Sigmoid colon (tissue), 7 donors: ENCODE measurements at places on chromosomes 1 and 21. TPM values are rescaled to one million over a fixed set of nuclear protein-coding genes. Genes with fewer than 3 reads are reported as not detected.

- H3K4me1 ChIP-seq: no peaks in the 10 kb centered on the region
- H3K36me3 ChIP-seq: no peaks in the 10 kb centered on the region
- no peak overlapping the region for H3K27ac ChIP-seq
- no peaks in the 10 kb centered on the region for H3K27me3 ChIP-seq
- no peak overlapping the region for H3K4me3 ChIP-seq
Measured at GRCh38 chr1:43251024-43251423, 18.8 kb upstream of the TMEM125 start.

- H3K27ac ChIP-seq: no peak overlapping the region
- no peak for DNase-seq
- no peaks in the 10 kb centered on the region for H3K36me3 ChIP-seq
Measured at GRCh38 chr1:61208172-61208571, 125.8 kb downstream of the NFIA start.

GRCh38 chr1:93552741-93553455 lies 105.0 kb downstream of the FNBP1L start:
- H3K4me1 ChIP-seq: peaks cover 19% of the 10 kb centered on the region
- no peaks in the 10 kb centered on the region for H3K27me3 ChIP-seq
- H3K4me3 ChIP-seq: no peak overlapping the region
- DNase-seq: no peak
- no peaks in the 10 kb centered on the region for H3K36me3 ChIP-seq
- H3K27ac ChIP-seq: peak overlapping the region; percentile 17

DNA sequence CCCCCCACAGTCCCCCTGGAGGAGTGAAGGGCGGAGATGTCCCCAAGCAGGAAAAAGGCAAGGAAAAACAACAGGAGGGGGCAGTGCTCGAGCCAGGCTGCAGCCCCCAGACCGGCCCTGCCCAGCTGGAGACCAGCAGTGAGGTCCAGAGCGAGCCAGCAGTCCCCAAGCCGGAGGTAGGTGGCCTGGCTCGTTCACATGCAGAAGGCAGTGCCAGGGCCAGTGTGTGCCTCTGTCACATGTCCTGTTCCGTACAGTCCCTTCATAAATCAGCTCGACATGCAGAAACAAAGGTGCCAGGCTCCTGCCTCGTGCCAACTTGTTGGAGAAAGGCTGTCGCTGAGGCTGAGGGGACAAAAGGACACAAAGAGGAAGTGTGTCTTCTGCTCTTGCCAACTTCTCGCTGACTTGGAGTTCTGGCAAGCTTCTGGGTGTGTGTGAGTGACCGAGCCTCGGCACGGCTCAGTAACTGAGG lies 24.1 kb upstream of the MPZL1 start:
- H3K4me1 ChIP-seq: no peaks in the 10 kb centered on the region
- no peaks in the 10 kb centered on the region for H3K27me3 ChIP-seq

GRCh38 chr1:67958472-67958871 lies 92.0 kb downstream of the DIRAS3 start:
- no peak overlapping the region for H3K4me3 ChIP-seq
- no peak overlapping the region for H3K27ac ChIP-seq
- no peaks in the 10 kb centered on the region for H3K36me3 ChIP-seq
- H3K4me1 ChIP-seq: peaks cover 14% of the 10 kb centered on the region
- H3K27me3 ChIP-seq: no peaks in the 10 kb centered on the region
- no peak for DNase-seq

DNA sequence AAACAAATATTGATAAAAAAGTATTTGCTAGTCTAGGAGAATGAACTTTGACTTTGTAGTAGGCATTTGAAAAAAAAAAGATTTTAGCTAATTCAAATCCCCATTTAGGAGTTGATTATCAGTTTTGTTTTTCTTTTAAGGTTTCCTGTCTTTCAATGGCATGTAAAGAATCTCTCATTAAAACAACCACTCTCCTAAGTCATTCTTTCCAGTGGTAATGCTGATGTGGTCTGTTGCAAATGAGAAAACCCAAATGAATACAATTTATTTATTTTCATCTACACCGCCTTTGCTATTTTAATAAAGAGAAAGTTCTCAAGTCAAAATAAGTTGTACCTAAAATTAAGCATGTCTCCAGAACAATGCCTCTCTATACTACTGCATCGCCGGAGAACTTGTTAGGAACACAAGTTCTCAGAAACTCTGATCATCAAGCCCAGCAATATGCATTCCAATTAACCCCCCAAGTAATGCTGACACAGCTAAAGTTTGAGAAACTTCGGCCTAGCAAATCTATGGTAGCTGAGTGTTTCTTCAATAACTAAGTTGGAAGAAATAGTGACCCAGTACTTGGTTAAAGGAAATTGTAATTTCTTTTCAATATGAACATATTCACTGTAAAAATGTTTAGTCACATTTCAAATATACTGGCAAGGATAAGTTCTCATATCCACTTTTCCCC lies 255.1 kb downstream of the PTPRC start:
- no peak for DNase-seq
- no peaks in the 10 kb centered on the region for H3K36me3 ChIP-seq
- H3K27ac ChIP-seq: no peak overlapping the region
- H3K27me3 ChIP-seq: no peaks in the 10 kb centered on the region
- H3K4me1 ChIP-seq: no peaks in the 10 kb centered on the region

GRCh38 chr1:153592748-153593147 lies 20.2 kb downstream of the S100A16 start:
- H3K27me3 ChIP-seq: no peaks in the 10 kb centered on the region
- no peaks in the 10 kb centered on the region for H3K36me3 ChIP-seq
- DNase-seq: no peak

The RGS4 gene
- total RNA-seq: 6.8 TPM

DNA sequence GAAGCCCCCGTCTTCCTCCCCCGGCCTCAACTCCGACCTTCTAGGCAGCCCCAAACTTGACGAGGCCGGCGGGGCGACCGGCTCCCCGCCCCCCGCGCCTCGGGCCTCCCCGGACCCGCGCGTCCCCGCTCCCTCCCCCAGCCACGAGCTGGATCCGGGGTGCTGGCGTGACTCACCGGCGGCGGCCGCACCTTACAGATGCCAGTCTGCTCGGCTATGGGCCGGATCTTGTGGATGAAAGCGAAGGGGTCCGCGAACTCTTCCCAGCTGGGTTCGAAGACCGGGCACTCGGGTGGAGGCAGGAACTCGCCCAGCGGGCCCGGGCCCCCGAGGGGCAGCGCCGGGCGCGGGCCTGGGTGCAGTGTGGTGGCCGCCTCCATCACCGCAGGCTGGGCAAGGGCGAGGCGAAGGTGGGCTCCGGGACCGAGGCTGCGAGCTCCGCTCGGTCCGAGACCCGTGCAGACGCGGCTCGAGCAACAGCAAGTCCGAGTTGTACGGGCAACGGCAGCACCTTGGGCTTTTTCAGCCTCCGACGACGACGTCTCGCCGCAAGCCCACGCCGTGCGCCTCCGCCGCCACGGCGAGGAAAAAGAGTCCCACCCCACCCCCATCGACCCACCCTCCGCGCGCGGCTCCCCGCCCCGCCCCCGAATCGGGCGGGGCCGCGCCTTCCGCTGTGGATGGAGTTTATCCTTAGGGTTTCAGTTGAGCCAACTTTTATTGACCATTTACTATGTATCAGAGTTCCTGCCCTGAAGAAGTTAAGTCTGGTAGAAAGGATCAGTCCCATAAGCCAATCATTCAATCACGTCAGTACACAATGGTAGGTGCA lies at the start of gene KDM5B:
Gene KDM5B, minus strand, starts transcription at position 496 of the 832 bp plus-strand sequence. Its CDS starts 116 bp downstream, at position 380.
- no peaks in the 10 kb centered on the region for H3K4me1 ChIP-seq
- peak within 1 kb of the TSS; percentile 95 for H3K27ac ChIP-seq
- DNase-seq: peak; percentile 86
- H3K36me3 ChIP-seq: no peaks in the 10 kb centered on the region

The DENND2D gene
- total RNA-seq: 3.9 TPM

GRCh38 chr1:212401838-212402582 lies 12.7 kb downstream of the PACC1 start:
- H3K4me1 ChIP-seq: no peaks in the 10 kb centered on the region
- H3K4me3 ChIP-seq: no peak overlapping the region
- H3K27me3 ChIP-seq: no peaks in the 10 kb centered on the region
- DNase-seq: no peak
- H3K36me3 ChIP-seq: no peaks in the 10 kb centered on the region

DNA sequence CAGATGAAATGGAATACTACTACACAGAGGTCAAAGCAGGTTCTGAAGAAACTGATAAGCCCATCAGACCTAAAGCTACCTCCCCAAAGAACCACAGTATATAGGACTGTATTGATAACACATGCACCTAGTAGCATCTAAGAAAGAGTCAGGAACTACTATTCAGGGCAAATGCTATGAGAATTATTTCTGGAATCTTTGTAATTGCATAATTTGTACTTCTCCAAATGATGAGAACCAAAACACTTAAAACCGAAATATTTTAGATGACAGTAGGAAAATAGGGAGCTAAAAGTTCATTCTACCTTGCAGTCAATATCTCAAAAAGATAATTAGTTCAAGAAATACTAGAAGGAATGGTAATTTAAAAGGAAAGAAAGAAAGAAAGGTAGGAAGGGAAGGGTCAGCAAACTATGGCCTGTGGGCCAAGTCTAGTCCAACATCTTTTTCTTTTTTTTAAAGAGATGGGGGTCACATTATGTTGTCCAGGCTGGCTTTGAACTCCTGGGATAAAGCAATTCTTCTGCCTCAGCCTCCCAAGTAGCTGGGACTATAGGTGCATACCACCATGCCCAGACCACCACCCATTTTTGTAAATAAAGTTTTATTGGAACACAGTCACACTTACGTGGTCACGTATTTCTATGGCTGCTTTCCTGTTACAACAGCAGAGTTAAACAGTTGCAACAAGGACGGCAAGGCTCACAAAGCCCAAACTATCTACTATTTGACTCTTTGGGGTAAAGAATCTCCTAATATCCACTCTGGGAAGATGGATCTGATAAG lies 24.0 kb downstream of the EGLN1 start:
- peaks cover 24% of the 10 kb centered on the region for H3K4me1 ChIP-seq
- DNase-seq: no peak
- no peaks in the 10 kb centered on the region for H3K27me3 ChIP-seq
- no peak overlapping the region for H3K4me3 ChIP-seq

DNA sequence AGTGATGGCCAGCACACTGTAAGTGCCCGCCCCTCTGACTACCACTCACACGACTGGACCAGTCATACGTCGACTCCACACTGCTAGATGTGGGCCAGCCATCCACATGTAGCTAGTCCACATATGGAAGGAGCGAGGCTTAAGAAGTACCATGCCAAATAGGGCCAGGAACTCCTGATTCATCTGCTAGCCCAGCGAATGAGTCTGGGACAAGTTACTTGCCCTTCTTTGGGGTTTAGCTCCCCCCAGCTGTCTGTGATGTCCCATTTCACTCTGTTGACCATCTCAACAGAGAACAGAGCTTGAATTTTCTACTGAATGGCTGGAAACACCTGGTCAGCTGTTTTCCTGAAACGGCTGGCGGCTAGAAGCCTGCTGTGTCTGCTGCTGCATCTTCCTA lies 5.8 kb downstream of the CSRP1 start:
- peak overlapping the region; percentile 98 for H3K27ac ChIP-seq
- no peaks in the 10 kb centered on the region for H3K4me1 ChIP-seq
- DNase-seq: peak; percentile 93

DNA sequence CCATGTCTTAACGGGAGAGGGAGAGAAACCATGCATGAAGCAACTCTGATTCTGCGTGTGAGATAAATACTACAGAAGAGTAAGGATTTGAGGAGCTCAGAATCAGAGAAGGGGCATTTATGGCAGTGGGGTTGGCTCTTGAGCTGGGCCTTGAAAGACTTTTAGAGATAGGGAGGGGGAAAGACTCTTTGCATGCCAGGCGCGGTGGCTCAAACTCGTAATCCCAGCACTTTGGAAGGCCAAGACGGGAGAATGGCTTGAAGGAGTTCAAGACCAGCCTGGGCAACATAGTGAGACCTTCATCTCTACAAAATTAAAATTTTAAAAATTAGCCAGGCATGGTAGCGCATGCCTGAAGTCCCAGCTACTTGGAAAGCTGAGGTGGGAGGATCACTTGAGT lies 672 bp downstream of the ARMH1 start:
- peak overlapping the region; percentile 72 for H3K4me3 ChIP-seq
- no peaks in the 10 kb centered on the region for H3K4me1 ChIP-seq
- no peak for DNase-seq
- H3K36me3 ChIP-seq: no peaks in the 10 kb centered on the region
- peak overlapping the region; percentile 95 for H3K27ac ChIP-seq

The RGS13 gene
- total RNA-seq: not detected

The TTC22 gene
- 0.81 TPM for total RNA-seq

- H3K27me3 ChIP-seq: no peaks in the 10 kb centered on the region
- DNase-seq: no peak
- H3K4me3 ChIP-seq: no peak overlapping the region
Measured at GRCh38 chr1:52444463-52444862, 40.1 kb downstream of the PRPF38A start.

The S100A8 gene
- total RNA-seq: 14.2 TPM

DNA sequence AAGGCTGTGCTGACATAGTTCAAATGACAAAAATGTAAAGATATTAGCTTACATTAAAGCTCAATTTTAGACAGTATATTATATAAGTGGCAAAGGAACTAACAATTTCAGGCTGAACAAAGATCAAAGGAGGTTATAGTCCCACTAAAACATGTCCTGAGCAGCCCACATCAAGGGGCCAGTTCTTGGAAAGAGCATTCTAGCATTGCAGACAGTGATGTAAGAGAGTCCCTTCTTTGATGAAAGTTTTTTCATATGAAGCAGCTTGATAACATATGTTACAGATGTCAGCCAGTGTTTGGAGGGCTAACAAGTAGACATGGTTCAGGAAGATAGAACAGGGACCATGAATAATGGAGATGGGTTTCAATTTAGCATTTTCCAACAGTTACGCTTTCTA lies 301.7 kb downstream of the NTNG1 start:
- H3K27me3 ChIP-seq: no peaks in the 10 kb centered on the region
- H3K4me1 ChIP-seq: no peaks in the 10 kb centered on the region
- H3K27ac ChIP-seq: no peak overlapping the region
- H3K4me3 ChIP-seq: no peak overlapping the region
- DNase-seq: no peak
- H3K36me3 ChIP-seq: no peaks in the 10 kb centered on the region

DNA sequence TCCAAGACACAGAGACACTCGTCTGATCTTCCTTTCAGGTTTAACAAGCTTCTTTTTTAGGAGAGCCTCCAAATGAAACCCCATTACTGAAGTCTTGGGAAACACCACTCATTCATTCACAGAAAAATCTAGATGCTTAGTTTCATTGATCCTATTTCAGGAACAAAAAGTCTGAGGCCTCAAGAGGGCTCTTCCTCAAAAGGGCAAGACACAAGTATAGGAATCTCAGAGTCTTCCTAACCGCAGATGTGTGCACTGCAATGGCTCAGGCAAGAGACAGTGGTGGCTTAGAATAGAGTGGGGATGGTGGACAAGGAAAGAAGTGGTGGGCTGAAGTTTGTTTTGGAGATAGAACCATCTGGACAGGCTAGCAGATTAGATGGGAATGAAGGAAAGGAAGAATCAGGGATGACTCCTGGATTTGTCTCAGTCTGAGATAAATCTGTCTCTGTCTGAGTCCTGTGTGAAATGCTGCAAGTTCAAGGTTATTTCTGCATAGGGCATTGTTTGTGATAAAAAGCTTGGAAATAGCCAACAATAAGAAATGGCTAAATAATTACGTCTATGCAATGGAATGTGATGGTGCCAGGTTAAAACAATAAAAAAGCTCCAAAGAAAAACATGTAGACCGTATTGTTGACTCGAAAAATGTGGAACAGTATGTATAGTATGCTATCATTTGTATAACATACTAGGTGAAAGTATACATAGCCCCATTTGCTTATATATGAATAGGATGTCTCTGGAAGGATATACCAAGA lies 8.9 kb upstream of the CTSE start:
- H3K4me1 ChIP-seq: no peaks in the 10 kb centered on the region
- no peaks in the 10 kb centered on the region for H3K36me3 ChIP-seq
- no peak for DNase-seq
- H3K4me3 ChIP-seq: no peak overlapping the region
